ENCODE measurements at places on chromosomes 6 and 20.

DNA sequence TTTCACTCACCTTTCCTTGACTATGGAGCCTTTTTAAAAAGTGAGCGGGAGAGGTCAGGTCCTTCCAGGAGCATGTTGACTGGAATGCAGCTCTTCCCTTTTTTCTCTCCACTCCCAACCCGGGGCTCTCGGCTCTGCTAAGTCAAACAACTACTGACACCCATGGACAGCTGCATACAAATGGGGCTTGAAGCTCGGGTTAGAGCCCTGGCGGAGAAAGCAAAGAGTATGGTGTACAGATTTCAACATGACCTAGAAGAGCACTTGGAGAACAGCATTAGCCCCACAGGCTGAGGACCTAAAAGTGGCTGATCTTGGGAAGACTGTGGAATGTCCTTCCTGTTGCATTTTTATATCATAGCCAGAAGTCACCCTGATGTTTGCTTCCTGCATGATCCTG is 162.0 kb upstream of the STMND1 start:
- no peaks in the 10 kb centered on the region for H3K4me1 ChIP-seq
- no peaks in the 10 kb centered on the region for H3K27me3 ChIP-seq
- no peaks in the 10 kb centered on the region for H3K36me3 ChIP-seq
- no peak for DNase-seq
- no peak overlapping the region for H3K27ac ChIP-seq

GRCh38 chr20:58899512-58899911 is 47.0 kb downstream of the GNAS start:
- peaks cover 92% of the 10 kb centered on the region for H3K4me1 ChIP-seq
- no peaks in the 10 kb centered on the region for H3K27me3 ChIP-seq
- no peak for DNase-seq
- no peak overlapping the region for H3K4me3 ChIP-seq
- H3K36me3 ChIP-seq, result peaks cover 73% of the 10 kb centered on the region
- H3K27ac ChIP-seq, result no peak overlapping the region

GRCh38 chr6:351867-352289 is 39.7 kb upstream of the IRF4 start:
- DNase-seq, result no peak
- H3K27ac ChIP-seq, result no peak overlapping the region
- peaks cover 61% of the 10 kb centered on the region for H3K36me3 ChIP-seq
- H3K4me1 ChIP-seq, result no peaks in the 10 kb centered on the region
- no peak overlapping the region for H3K4me3 ChIP-seq
- H3K27me3 ChIP-seq, result no peaks in the 10 kb centered on the region

DNA sequence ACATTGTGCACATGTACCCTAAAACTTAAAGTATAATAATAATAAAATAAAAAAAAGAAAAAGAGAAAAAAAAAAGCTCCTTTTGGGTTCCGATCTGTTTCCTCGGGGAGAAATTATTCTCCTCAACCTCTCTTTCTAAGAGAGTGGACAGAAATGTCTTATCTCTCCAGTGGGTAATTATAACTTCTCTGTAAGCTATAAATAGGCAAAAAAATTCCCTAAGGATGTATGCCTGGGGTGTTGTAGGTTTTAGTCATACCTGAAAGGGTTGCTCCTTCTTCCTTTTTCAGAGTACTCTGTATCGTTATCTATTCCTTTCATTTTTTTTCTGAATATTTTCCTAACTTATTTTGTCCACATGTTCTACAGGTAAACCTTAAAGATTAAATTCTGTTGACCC is 169.7 kb upstream of the PTPRK start:
- H3K4me1 ChIP-seq, result no peaks in the 10 kb centered on the region
- no peak overlapping the region for H3K27ac ChIP-seq
- H3K36me3 ChIP-seq, result no peaks in the 10 kb centered on the region
- H3K4me3 ChIP-seq, result no peak overlapping the region
- no peak for DNase-seq

- no peak overlapping the region for H3K27ac ChIP-seq
- DNase-seq, result no peak
- no peaks in the 10 kb centered on the region for H3K36me3 ChIP-seq
- H3K4me3 ChIP-seq, result no peak overlapping the region
- H3K4me1 ChIP-seq, result no peaks in the 10 kb centered on the region
- H3K27me3 ChIP-seq, result no peaks in the 10 kb centered on the region
These were observed 40.4 kb upstream of the COL10A1 start for GRCh38 chr6:116166369-116166768.

DNA sequence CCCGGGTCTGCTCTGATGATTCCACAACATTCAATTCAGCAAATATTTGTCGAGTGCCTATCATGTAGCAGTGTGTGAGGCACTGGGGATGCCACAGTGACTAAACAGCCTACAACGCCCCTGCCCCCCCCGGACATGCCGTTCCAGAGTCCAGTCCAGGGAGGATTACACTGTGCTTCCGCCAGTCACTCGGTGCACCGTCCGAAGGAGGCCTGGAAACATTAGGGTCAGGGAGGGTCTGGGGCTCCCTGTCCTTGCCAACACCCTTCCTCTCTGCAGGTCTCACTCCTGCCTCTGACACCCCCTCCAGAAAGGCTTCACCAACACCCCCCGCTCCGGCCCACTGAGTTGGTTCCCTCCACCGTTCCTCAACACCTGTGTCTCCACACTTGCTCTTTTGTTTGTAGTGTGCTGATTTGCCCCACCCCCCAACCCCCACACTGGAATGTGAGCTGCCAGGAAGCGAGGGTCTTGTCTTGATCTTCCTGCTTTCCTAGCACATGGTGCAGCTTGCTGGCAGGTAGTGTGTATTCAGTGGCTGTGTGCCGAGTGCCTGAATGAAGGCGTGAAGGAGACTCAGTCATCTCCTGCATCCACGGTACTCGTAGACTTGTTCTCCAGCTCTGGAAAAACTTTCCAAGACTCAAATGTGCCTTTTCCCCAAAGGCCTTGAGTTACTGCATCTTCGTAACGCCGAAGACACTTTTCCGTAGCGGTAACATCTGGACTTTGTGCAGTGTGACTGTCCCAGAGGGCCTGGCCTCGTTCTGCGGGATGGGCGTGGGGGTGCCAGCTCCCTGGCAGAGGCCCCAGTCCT is 150.4 kb downstream of the ZDHHC14 start:
- H3K4me3 ChIP-seq, result no peak overlapping the region
- H3K27me3 ChIP-seq, result no peaks in the 10 kb centered on the region
- H3K27ac ChIP-seq, result no peak overlapping the region

- no peaks in the 10 kb centered on the region for H3K36me3 ChIP-seq
- H3K4me1 ChIP-seq, result peaks cover 31% of the 10 kb centered on the region
- no peak for DNase-seq
These were observed 362 bp upstream of the TMX4 start for GRCh38 chr20:8019998-8020247.

GRCh38 chr20:1085492-1086276 is 32.7 kb upstream of the PSMF1 start:
- H3K27me3 ChIP-seq, result no peaks in the 10 kb centered on the region
- H3K36me3 ChIP-seq, result no peaks in the 10 kb centered on the region
- DNase-seq, result no peak
- H3K27ac ChIP-seq, result no peak overlapping the region
- H3K4me3 ChIP-seq, result no peak overlapping the region

GRCh38 chr6:125267806-125268523 is 33.8 kb downstream of the HDDC2 start:
- H3K27me3 ChIP-seq, result no peaks in the 10 kb centered on the region
- no peak for DNase-seq
- H3K4me3 ChIP-seq, result no peak overlapping the region
- no peaks in the 10 kb centered on the region for H3K4me1 ChIP-seq

DNA sequence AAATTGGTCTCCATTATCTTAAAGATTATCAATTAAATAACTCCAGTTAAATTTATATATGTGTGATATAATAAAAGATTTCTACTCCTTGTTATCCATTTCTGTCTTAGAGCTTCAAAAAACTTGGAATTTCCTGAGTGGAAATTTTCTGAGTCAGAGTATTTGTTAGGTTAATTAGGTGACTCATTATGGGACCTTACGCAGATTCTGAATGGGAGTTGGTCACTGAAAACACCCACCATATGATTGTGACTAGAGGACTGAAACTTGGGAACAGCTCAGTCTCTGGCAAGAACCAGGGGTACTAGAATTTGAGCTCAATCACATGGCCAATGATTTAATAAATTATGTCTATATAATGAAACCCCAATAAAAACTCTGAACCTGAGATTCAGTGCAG is 125.4 kb upstream of the HMGCLL1 start:
- H3K27ac ChIP-seq, result no peak overlapping the region
- no peaks in the 10 kb centered on the region for H3K27me3 ChIP-seq
- no peak for DNase-seq
- no peaks in the 10 kb centered on the region for H3K4me1 ChIP-seq

- no peak within 1 kb of the TSS for H3K4me3 ChIP-seq
- no peaks in the 10 kb centered on the region for H3K27me3 ChIP-seq
- no peak for DNase-seq
- H3K27ac ChIP-seq, result no peak within 1 kb of the TSS
- peaks cover 39% of the 10 kb centered on the region for H3K36me3 ChIP-seq
- H3K4me1 ChIP-seq, result no peaks in the 10 kb centered on the region
These were observed at the start of gene MCCD1 for GRCh38 chr6:31528821-31529328. MCCD1 (plus strand) TSS chr6:31528962; CDS start chr6:31529015, 53 bp downstream.

DNA sequence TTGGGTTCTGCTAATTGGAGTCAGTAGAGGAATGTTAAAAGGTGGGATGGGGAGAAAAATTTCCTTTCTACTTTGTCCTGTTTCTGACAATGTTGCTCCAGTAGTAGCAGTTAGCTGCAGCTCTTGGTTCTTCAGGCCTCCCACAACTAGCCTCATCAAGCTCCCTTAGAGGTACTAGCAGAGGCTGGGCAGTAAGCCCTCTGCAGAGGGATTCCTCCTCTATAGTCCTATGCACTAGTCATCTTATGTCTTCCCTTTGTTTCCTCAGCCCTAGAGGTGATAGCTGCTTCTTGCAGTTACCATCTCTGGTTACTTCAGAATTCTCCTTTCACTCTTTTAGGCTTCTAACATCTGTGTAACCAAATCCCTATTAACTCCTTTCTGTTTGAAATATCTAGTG is 99.8 kb downstream of the FILIP1 start:
- no peaks in the 10 kb centered on the region for H3K36me3 ChIP-seq
- DNase-seq, result no peak
- no peaks in the 10 kb centered on the region for H3K27me3 ChIP-seq
- no peaks in the 10 kb centered on the region for H3K4me1 ChIP-seq

- H3K36me3 ChIP-seq, result no peaks in the 10 kb centered on the region
- H3K27me3 ChIP-seq, result no peaks in the 10 kb centered on the region
- no peak overlapping the region for H3K27ac ChIP-seq
These were observed 47.8 kb downstream of the SLC35D3 start for GRCh38 chr6:136969930-136970329.

- H3K27me3 ChIP-seq, result no peaks in the 10 kb centered on the region
- no peak overlapping the region for H3K27ac ChIP-seq
- H3K36me3 ChIP-seq, result no peaks in the 10 kb centered on the region
- DNase-seq, result no peak
- peaks cover 8% of the 10 kb centered on the region for H3K4me1 ChIP-seq
These were observed 815.8 kb downstream of the MAFB start for GRCh38 chr20:39873286-39873685.

DNA sequence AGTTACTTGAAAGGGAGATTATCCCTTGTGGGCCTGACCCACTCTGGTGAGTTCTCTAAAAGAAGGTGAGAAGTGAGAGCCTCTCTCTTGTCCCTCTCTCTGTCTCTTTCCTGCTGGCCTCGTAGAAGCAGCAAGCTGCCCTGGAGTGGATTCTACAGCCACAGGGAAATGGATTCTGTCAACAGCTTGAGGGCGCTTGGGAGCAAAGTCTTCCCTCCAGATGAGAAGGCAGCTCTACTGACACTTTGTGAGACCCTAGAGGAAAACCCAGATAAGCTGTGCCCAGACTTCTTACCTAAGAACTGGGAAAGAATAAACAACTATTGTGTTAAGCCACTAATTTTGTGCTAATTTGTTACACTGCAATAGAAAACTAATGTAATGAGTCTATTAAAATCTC is 39.9 kb downstream of the ANKRD60 start:
- H3K27ac ChIP-seq, result no peak overlapping the region
- no peaks in the 10 kb centered on the region for H3K4me1 ChIP-seq
- DNase-seq, result no peak
- no peaks in the 10 kb centered on the region for H3K36me3 ChIP-seq

DNA sequence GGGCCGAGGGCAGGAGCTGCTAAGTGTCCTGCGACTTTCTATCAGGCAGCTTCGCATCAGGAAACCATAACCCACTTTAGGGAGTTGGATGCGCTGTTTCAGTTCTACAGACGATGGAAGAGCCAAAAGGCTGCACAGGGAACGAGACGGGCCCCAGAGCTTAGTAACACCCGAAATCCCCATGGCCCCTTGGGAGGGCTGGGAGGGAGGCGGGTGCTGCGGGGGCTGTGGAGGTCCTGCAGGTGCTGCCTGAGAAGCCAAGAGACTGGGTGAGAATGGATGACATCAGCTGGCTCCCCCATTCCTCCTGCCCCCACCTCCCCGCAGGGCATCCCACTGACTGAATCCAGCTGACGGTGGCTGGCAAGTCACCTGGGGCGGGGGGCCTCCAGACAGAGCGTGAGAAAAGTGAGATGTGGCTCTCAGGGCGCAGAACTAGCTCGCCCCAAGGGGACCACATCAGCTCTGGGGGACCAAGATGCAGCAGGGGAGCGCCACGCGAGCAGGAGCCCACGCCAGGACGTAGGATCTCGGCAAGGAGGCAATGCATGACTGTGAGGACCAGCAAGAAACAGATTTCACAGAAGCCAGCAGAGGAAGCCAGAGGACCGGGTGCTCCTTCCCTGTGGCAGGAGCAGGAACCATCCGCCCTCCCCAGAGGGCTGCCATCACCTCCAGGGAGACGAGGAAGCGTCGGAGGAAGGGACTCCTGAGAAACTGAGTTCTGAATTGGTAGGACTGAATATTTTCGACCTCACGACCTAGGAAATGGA is 36.8 kb downstream of the PNLDC1 start:
- H3K4me1 ChIP-seq, result peaks cover 8% of the 10 kb centered on the region
- no peak overlapping the region for H3K27ac ChIP-seq
- H3K36me3 ChIP-seq, result no peaks in the 10 kb centered on the region
- no peak for DNase-seq

GRCh38 chr20:11035211-11035610 is 361.4 kb upstream of the JAG1 start:
- DNase-seq, result no peak
- H3K27ac ChIP-seq, result no peak overlapping the region
- no peaks in the 10 kb centered on the region for H3K4me1 ChIP-seq
- no peaks in the 10 kb centered on the region for H3K27me3 ChIP-seq
- no peak overlapping the region for H3K4me3 ChIP-seq

DNA sequence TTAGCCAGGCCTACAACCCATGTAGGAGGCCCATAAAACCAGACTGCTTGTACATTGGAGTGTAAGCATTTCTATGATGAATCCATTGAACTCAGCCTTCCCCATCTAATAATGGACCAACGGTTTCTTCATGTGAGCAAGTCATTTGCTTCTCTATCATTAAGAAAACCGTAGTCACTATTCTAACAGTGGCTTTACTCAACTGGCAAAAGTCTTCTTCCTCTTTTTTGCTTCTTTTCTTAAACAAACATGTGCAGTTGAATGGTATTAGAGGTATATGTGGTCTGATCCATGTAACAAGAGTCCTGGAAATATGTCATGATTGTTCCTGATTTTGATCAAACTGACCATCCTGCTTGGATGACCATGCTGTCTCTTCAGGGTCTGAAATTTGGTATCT is 132.4 kb upstream of the STXBP5 start:
- no peaks in the 10 kb centered on the region for H3K4me1 ChIP-seq
- H3K36me3 ChIP-seq, result no peaks in the 10 kb centered on the region
- no peak for DNase-seq
- no peak overlapping the region for H3K27ac ChIP-seq

All from esophagus squamous epithelium (tissue), 5 donors.